ENCODE measurements at places on chromosomes 16 and 17.
A peak's percentile ranks its signal among the peaks of the same experiment; 100 is the strongest.

GRCh38 chr16:285146-286055 lies 2.4 kb downstream of the PDIA2 start:
- DNase-seq, result no peak

DNA sequence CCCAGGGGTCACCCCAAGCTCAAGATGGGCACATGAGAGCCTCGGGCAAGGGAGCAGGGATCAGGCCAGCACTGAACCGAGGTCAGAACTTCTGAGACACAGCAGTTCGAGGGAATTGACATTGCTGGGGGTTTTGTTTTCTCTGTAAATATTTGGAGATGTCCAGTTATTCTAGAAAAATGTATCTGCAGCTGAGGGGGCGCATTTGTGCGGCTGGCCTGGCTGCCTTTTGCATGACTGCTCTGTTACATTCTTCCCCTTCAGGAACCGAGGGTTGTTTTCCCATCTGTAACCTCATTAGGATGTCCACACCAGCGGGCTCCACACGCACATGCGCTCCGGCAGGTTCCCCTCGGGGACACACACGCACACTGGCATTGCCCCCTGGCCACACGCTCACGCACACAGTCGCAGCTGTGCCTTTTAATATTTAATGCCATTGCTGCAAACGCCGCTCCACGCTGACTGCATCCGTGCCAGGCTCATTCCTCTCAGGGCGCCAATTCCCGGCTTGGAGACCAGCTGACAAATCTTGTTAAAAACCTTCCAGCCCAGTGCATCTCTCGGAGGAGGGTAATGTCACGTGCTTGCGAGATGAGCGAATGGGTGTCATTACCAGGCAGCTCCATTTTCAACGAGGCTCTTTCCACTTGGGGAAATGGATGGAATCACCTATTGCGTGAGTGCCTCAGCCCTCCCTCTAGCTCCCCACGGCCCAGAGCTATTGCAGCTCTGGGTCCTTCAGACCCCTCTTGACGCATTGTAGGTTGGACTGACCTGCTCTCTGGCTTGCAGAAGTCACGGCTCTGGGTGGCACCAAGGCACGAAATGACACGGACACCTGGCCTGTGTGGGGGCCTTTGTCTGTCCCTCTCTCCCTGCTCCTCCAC lies 13.1 kb downstream of the CCR7 start:
- no peak for DNase-seq

DNA sequence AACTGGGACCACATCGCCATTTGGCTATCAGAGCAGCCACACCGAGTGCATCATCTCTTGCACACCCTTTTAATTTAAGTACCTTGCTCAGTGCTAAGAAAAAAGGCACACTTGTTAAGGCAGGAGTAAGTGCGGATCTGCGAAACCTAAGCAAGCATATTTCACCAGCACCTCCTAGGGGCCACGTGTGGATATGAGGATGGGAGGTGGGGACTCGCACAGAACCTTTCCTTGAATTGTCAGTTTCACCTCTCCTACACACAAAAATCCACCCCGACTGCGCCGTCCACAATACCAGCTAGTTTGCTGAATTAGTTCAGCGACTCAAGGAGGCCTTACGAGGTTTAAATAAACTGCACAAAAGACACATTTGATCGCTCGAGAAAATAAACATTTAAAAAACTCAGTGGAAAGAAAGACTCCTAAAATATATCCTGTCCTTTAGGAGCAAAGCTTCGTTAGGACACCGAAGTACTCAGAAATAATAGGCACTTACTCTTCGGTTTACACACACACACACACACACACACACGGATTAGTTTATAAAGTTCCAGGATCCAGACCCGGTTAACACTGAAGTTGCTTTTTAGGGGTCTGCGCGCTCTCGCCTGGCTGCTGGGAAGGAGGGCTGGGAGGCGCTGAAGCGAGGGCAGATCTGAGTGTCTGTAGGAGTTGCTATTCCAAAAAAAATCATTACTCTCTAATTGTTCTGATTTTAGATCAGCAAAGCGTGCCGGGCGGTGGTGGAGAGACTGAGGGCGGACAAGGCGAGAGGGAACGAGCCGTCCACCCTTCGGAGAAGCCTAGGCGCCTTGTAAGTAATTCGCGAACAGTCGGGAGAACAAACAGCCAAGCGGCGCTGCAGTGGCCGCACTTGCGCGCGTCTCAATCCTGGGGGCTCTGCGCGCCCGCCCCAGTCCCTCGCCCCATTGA lies 1.0 kb upstream of the KCNJ2 start:
- DNase-seq, result peak; percentile 27

- DNase-seq, result no peak
Measured at GRCh38 chr17:28957992-28958355, 6.7 kb upstream of the PHF12 start.

DNA sequence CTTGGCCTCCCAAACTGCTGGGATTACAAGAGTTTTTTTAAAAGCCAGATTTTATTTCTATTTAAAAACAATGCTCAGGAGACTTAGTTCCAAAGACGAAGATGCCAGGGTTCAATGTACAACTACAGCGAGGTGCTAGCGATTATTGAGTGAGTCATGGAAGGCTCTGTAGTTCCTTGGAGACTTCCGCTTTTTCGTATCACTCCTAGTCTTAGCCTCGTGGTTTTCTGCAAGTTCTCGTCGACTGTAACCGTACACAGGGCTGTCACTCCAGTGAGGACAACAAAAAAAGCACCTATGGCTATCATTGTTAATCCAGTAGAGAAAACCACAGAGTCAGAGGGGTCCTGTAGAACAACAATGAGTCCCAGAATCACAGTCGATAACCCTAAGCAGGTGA lies 22.7 kb upstream of the ZC3H7A start:
- no peak for DNase-seq

GRCh38 chr17:78281249-78281845 lies 49.9 kb downstream of the TMEM235 start:
- DNase-seq, result no peak

DNA sequence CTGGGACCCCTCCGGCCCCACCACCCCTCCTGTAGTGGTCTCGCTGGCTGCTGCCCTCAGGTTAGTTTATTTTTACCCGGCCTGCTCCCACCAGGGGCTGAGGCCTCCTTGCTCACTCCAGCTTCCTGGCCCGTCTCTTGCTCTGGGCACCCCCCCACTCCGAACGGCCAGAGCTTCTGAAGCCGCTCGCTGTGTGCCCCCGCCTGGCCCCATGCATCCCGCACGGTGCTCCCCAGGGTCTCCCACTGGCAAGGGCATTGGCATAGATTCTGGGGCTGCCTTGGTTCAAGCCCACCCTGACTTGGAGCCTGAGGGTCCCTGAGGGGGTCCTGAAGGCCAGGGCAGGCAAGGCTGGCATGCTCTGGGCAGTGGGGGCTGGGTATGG lies 186.4 kb downstream of the SEC14L1 start:
- DNase-seq, result no peak

DNA sequence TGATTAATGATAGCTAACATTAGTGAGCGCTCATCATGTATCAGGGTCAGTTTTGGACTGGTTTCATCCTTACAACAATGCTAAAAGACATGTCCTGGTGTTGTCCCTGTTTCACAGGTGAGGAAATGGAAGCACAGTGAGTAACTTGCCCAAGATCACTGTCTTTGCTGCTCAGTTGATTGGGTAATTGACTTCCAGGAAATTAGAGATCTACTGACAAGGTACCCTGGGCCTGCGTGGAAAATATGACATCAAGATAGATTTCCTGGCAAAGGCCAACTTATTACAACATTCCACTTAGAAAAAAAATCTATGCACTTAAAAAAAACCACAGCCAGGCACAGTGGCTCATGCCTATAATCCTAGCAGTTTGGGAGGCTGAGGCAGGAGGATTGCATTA lies 96.3 kb downstream of the CYLD start:
- peak; percentile 6 for DNase-seq

DNA sequence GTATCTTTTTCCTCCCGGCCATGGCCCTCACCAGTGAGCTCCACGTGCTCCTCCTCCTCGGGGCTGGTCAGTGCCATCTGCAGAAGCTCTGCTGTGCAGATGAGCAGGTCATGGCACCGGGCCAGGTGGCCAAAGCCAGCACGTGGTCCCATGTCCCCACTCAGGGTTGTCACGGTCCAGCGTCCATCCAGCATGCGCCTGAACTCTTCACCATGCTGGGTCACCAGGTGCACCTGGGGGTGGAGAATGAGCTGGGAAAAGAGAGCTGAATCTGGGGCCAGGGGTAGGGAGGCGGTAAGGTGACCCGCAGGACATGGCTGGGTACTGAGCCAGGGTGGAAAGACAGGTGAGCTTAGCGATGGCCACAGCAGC lies 1.3 kb downstream of the DHX58 start:
- DNase-seq, result no peak

GRCh38 chr17:75922963-75923874 lies 17.6 kb downstream of the FBF1 start:
- DNase-seq, result no peak

DNA sequence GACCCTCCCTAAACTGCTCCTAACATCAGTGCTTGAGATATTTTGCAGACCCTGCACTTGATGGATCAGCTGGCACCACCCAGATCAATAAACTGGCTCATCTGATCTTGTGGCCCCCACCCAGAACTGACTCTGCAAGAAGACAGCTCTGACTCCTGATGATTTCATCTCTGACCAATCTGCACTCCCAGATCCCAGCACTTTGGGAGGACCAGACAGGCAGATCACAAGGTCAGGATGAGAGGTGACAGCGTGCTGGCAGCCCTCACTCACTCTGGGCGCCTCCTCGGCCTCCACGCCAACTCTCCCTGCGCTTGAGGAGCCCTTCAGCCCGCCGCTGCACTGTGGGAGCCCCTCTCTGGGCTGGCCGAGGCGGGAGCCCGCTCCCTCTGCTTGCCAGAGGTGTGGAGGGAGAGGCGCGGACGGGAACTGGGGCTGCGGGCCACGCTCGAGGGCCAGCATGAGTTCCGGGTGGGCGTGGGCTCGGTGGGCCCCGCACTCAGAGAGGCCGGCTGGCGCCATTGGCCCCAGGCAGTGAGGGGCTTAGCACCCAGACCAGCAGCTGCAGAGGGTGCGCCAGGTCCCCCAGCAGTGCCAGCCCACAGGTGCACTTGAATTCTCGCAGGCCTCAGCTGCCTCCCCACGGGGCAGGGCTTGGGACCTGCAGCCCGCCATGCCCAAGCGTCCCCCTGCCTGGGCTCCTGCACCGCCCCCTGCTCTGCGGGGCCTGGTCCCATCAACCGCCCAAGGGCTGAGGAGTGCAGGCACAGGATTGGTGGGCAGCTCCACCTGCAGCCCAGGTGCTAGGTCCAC lies 2.4 kb upstream of the C16orf54 start:
- DNase-seq, result no peak

- no peak for DNase-seq
Measured at GRCh38 chr17:43758086-43758485, 505 bp downstream of the SOST start.

DNA sequence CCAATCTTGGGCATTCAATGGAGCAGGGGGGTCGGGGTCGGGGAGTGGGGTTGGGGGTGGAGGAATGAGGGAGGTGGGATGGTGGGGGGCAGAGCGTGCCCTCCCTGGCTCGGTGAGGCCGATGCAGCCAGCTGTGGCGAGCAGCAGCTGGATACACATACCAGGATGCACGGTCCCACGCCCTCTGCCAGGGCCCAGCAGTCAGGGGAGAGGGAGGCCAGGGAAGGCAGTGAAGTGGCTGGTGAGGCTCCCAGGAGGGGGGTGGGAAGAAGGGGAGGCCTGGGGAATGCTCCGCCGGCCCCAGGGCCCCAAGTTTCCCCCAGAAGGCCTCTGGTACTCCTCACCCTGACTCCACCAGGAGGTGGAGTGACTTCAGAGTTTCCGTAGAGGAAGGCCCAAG lies 77.6 kb upstream of the LHX1 start:
- no peak for DNase-seq

GRCh38 chr17:63250830-63251229 lies 195.3 kb downstream of the CYB561 start:
- DNase-seq, result no peak

GRCh38 chr16:27698266-27698665 lies 148.3 kb downstream of the KATNIP start:
- no peak for DNase-seq

- no peak for DNase-seq
Measured at GRCh38 chr17:77364381-77364911, 223.7 kb downstream of the SEC14L1 start.

- DNase-seq, result no peak
Measured at GRCh38 chr16:8972843-8973586, 9.3 kb upstream of the USP7 start.

- DNase-seq, result no peak
Measured at GRCh38 chr17:67578142-67578457, 139.6 kb upstream of the NOL11 start.

- DNase-seq, result peak; percentile 3
Measured at GRCh38 chr17:76968707-76969597, 100.7 kb downstream of the MGAT5B start.

DNA sequence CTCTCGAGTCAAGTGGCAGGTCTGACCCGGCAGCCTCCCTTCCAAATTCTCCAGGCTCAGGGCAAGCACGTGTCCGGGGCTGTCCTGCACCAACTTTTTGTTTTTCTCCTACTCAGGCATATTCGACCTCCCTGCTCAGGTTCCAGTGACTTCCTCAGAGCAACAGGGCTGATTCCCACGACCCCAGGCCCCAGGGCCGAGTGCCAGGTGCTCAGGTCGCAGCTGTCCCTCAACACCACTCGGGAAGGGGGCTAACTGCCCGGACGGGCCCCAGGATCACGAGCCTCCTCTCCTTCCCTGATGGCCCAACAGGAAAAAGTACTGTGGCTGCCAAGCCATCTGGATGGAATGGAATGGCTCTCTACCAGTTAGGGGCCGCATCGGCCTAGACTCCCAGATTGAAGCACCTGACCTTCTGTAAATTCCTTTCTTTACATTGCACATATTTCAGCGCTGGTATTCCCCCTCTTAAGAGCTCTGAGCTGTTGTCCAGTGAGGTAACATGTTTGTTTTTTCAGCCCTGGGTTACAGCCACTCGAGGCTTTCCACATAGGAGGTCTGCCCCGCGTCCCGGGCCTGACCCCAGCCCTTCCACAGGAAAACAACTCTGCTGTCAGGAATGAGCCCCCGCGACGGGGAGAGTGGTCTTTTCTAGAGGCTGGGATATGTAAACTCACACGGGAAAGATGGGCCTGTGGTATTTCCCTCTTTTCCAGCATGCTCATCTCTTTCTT lies 25.0 kb downstream of the NXN start:
- no peak for DNase-seq

GRCh38 chr17:19510903-19511302 lies 22.8 kb upstream of the SLC47A1 start:
- no peak for DNase-seq

DNA sequence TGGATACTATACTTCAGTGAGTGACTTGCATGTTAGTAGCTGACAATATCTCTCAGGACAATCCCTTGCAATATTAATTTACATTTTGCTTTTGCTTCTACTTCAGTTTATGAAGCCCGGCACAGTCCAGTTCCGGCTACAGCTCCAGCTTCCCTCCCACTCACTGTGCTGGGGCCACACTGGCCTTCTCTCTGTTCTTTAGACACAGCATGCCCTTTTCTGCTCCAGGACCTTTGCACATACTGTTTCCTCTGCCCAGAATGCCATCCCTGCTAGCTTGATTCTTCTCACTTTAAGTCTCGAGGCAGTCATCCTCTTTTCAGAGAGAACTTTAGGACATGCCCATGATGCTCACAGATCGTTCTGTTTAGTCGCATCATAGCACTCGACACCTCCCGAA lies 25.5 kb upstream of the LRRC75A start:
- DNase-seq, result no peak

- DNase-seq, result no peak
Measured at GRCh38 chr17:49582789-49583188, 7.1 kb downstream of the NXPH3 start.
